ENCODE measurements at places on chromosomes 7 and 10. TPM values are rescaled to one million over a fixed set of nuclear protein-coding genes. Genes with fewer than 3 reads are reported as not detected.

The GDF10 gene
- 0.63 TPM for total RNA-seq

The NIPSNAP2 gene
- 205 TPM for total RNA-seq

- no peak for DNase-seq
Measured at GRCh38 chr7:128266883-128267594, 26.0 kb downstream of the LEP start.

DNA sequence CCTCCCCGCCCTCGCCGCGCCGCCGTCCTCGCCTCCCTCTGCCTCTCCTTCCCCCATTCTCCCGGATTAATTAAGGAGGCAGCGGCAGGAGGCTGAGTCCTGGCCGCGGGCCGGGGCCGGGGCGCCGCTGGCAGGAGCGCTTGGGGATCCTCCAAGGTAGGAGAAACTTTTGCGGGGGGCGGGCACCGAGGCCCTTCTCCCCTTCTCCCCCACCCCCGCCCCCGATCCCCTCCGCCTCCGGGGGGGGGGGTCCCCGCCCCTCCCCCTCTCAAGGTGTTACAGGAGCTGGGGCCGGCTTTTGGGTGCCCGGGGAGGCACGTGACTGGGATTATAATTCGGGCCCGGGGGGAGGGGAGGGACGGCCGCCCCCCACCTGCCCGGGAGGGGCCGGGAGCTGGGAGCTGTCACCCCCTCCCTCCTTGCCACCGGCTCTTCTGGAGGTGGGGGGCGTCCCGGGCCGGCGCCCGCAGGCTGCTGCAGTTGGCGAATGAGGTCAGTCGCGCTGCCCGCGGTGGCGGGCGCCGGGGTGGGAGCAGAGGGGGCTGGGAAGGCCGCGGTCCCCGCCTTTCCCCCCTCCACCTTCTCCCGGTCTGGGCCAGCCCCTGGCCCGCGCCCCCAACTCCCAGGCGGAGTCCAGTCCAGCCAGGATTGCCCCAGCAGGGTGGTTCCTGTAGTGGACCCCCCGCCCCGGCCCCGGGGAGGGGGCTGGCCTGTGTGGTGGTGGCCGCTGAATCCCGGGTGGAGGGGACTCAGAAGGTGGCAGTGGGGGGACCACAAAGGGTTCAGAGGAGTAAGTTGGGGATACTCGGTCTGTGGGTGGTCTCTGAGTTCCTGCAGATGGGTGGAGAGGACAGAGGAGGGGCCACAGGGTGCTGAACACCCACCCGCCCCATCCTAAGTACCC is 567 bp downstream of the GTF2IRD1 start:
- DNase-seq: no peak

GRCh38 chr7:130901209-130901783 is 167.3 kb upstream of the KLF14 start:
- DNase-seq: peak; percentile 80
